CD4-positive, CD25-positive, alpha-beta regulatory T cell (primary cell): ENCODE measurements at places on chromosomes 2 and 18. TPM values are rescaled to one million over a fixed set of nuclear protein-coding genes. Genes with fewer than 3 reads are reported as not detected.

- no peak overlapping the region for H3K4me3 ChIP-seq
- no peaks in the 10 kb centered on the region for H3K36me3 ChIP-seq
- peaks cover 5% of the 10 kb centered on the region for H3K27me3 ChIP-seq
- H3K27ac ChIP-seq = no peak overlapping the region
Measured at GRCh38 chr2:9219027-9219445, 12.4 kb downstream of the ASAP2 start.

DNA sequence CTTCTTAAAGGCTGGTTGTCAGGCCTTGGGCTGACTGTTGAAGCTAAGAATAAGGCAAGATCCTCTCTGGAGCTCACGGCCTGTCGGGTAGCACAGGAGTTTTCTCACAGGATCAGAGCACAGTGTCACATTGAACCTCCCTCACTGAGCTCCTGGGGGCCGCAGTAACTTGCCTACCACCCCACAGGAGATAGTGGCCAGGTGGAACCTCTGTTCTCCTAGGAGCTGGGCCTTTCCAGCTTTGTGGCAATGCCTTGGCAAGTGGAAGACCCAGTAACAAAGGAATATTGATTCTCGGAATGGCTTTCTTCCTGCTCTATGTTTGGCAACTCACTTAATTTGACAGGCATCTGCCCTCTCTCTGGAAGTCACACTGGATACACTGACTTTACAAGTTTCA lies 1.2 kb upstream of the ALK start:
- H3K36me3 ChIP-seq = no peaks in the 10 kb centered on the region
- DNase-seq = no peak
- H3K4me3 ChIP-seq = no peak overlapping the region

- H3K4me3 ChIP-seq = no peak overlapping the region
- no peak for DNase-seq
- H3K4me1 ChIP-seq = no peaks in the 10 kb centered on the region
- H3K27me3 ChIP-seq = peaks cover 8% of the 10 kb centered on the region
Measured at GRCh38 chr2:11644293-11644692, 25.7 kb downstream of the NTSR2 start.

GRCh38 chr2:59569124-59569523 lies 984.3 kb downstream of the BCL11A start:
- no peaks in the 10 kb centered on the region for H3K27me3 ChIP-seq
- no peak overlapping the region for H3K27ac ChIP-seq
- H3K36me3 ChIP-seq = no peaks in the 10 kb centered on the region
- DNase-seq = no peak

DNA sequence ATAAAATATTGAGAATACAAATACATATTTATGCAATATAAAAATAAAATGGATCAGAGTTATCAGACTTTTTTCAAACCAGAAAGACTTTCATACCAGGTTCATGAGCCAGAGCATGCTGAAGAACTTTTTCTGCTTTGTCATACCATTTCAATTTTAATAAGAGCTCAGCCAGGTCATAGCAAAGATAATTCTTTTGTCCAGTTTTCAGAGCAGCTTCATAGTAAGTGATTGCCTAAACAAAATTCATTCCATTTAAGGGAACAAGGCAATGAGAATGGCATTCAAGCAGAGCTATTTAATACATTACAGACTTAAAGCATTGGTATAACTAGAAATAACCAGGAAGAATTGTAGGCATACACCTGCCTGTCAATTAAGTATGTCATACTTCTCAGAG lies 42.3 kb downstream of the TTC21B start:
- H3K27me3 ChIP-seq = no peaks in the 10 kb centered on the region
- DNase-seq = no peak
- H3K36me3 ChIP-seq = peaks cover 35% of the 10 kb centered on the region
- no peak overlapping the region for H3K4me3 ChIP-seq
- H3K27ac ChIP-seq = no peak overlapping the region

Gene HOXD12
- total RNA-seq = not detected
